Chondrocyte (in vitro differentiated cells): ENCODE measurements at places on chromosomes 13 and 19. TPM values are rescaled to one million over a fixed set of nuclear protein-coding genes. Genes with fewer than 3 reads are reported as not detected.

DNA sequence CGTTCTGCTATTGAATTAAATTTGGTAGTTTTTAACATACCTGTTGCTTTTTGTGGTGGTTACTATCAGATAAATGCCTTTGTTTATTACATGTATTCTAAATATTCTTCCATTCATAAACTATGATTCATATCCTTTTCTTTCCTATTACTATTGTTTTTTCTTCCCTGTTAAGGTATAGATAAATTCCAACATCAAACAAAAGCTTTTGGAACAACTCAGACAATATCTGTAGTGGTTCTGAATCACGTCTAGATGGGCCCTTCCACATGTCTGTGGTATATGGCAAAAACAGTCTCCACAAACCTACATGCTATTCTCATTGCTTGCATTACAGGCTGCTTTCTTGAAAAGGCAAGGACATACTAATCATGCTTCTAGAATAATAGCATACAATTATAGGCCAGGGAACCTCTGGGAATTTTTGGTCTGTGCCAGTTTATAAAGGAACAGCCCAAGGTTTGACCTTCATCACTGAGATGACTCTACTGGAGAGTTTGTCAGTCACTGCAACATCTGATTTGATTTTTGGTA lies 6.4 kb downstream of the LRCH1 start:
- DNase-seq, result no peak

GRCh38 chr13:32446773-32447465 lies 19.0 kb upstream of the N4BP2L1 start:
- DNase-seq, result no peak

DNA sequence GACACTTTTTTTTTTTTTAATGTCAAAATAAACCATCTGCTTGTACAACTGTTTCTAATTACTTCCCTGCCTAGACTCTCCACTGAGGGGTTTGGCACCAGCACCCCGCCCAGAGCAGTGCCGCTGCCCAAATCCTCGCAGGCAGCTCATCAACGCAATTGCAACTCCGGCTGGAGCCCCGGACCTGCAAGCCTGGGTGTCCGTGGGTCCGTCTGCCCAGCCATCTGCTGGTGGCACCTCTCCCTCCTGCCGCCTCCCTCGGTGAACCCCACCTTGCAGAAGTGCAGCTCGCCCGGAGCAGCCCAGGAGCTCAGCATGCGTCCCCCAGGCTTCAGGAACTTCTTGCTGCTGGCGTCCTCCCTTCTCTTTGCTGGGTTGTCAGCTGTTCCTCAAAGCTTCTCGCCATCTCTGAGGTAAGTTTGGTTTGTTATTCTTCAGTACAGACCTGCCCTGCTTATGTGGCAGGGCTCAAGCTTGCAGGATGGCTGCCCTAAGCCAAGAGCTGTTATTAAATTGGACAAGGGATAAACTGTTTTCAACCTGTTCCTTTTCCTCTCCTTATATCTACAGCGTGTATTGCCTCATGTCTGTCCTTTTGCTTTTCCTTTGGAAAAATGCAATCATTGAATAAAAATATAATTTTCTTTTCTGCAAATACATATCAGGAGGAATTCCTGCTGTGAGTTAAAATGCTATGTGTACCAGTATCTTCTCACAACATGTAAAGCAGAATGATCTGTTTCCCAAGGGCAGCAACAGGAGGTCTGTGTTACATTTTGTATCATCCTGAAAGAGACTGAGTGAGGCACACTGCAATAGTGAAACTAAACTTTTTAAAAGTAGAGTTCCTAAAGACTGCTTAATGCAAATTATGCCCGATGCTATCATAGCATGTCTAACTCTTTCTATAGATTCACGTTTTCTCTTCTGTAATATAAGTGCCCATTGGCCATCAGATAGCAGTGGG lies at the start of gene ITGBL1:
Gene ITGBL1 (plus strand): TSS at position 157 of the 967 bp plus-strand sequence. CDS start 159 bp downstream, at position 316.
- DNase-seq, result peak; percentile 94

DNA sequence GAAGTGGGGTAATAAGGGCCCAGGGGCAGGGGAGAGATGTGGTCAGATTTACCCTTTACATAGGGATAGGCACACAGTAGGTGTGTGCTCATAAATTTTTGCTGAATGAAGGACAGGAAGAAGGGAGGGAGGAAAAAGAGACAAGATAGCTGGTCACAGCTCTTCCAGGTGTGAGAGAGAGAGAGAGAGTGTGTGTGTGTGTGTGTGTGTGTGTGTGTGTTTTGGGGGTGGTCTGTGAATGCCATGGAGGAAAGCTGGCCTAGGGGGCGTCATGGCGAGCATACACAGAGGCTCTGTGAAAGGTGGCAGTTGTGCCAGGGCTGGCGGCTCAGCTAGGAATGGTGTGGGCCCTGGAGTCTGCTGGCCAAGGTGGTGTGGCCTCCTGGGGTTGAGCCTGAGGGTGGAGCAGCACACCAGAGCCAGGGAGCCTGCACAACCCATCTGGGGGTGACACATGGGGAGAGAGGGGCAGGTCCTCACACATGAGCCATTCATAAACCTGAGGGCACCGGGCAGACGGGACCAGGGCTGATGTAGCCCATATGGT lies 6.0 kb upstream of the PRX start:
- DNase-seq, result no peak

Gene ZNF761
- 7.0 to 8.0 TPM (median 8.0 TPM) in 3 replicates for total RNA-seq

Gene MEX3D
- total RNA-seq, result 57.8 to 60.1 TPM (median 59.6 TPM) in 3 replicates

DNA sequence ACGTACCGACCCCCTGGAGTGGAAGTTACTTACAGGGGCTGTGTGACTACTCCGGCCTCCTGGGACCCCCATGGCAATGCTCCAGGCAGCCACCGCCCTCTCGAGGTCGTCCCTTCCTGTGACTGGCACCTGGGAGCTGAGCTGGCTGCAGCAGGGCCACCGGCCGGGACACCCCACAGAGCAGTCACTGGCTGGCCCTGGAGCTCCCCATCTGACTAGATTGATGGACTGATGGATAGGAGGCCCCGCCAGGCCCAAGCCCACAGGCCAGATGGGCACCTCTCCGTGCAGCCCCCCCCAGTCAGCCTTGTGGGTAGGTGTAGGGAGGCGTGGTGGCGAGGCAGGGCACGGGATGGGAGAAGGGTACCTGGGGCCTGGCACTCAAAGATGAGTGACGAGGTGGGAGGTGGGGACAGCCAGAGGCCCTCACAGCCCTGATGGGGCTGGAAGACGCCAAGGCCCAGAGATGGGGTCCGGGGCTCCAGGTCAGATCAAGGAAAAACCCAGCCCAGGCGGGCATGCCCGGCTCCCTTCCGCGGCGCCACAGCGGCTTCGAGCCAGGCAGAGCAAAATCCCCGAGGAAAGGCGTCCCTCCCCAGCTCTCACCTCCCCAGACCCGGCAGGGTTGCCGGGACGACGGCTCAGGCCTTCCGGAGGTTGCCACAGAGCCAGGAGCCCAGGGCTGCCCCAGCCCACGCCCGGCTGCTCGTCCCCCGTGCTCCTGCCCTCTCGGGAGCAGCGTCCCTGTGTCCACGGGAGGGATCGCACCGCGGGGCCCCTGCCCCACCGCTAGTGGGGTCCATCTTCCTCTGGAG lies 8.4 kb downstream of the SLC39A3 start:
- DNase-seq, result peak; percentile 82

Gene ZNF823
- total RNA-seq, result 3.7 to 5.5 TPM (median 3.8 TPM) in 3 replicates

- no peak for DNase-seq
Observed at GRCh38 chr19:35871611-35872010, 3.2 kb downstream of the APLP1 start.
